ENCODE measurements at places on chromosomes 1 and 21.

DNA sequence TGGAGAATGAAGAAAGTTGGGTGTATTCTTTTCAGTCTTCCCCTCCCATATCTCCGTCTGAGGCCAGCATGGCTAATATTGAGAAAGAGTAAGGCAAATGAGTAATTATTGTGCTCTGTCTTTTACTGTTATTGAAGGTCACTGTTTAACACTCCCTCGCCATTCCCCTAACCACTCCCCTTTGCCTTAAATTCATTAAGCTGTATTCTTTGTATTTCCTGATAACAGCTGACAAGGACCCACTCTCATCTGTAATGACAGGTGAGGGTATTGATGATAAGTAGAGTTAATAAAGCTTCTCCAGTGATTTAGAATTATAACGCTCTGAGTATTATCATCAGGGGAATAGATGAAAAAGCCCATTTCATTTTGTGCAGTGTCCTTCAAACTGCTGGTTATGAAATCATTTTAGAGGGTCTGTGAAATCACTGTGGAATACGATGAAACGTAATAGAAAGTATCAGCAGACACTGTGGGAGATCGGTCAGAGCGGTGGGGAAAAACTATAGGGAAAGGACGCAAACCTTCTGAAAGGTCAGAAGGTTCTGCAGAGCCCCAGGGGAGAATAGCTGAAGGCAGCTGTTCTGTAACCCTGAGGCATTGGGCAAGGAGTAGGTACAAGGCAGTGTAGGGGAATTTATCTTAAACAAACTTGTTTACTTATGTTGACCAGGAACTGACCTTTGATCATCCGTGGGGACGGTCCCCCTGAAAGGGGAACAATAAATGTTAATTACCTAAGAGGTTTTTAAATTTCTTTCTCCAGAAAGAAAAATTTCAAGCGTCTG lies 46.3 kb upstream of the CACYBP start:
- DNase-seq: no peak

DNA sequence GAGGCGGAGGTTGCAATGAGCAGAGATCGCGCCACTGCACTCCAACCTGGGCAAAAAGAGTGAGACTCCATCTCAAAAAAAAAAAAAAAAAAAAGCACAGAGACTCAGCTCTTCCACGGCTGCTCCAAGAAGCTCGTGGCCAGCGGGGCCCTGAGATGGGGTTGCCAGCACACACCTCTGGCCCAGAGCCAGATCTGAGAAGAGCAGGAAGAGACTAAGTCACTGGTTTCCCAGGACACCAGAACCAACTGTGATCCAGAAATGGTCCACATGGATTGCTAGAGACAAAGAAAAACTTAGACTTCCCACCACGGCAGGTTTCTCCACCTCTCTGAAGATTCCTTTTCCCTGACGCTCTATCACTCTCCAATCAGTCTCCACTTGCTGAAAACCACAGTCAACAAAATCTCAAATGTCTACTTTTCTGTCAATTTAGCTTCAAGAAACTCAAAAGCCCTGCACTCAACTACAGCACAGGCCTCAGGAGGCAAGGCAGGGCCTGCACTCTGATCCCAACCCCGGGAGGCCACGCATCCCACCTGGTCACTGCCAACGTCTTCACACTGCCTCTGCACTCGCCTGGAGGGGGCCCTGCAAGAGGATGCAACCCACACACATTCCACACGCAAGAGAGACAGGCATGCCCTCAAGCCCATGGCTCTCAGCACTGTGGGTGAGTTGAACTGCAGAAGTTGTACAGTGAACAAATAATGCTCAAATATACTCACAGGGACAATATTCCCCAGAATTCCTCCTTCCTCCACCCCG lies 79.0 kb downstream of the NPHP4 start:
- no peak for DNase-seq

- no peak for DNase-seq
Measured at GRCh38 chr21:42248783-42249597, 30.1 kb downstream of the ABCG1 start.

DNA sequence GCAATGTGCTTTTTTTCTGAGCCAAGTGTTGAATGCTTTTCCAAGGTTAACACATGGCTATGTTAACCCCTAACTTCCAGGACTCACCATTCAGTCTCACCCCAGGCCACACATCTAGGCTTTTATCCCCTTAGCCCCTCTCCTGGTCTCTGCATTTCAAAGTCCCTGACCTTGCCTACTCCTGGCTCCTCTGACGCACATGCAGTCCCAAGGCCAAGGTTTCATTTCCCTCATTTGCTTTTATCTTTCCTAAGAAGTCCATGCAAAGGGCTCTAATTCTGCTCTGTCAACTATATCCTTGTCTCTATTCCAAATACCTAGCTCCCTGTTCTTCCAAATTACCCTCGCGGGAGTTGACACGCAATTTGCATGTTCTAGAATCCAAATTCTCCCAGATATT lies 25.4 kb downstream of the SLC30A10 start:
- no peak for DNase-seq

- DNase-seq: no peak
Measured at GRCh38 chr1:26789612-26789865, 1.8 kb downstream of the PIGV start.

- DNase-seq: no peak
Measured at GRCh38 chr21:44878053-44878982, 4.8 kb upstream of the PTTG1IP start.
